ENCODE measurements at places on chromosomes 12 and 14.

- DNase-seq: no peak
Observed at GRCh38 chr12:105522166-105522825, 191.8 kb downstream of the C12orf75 start.

- no peak for DNase-seq
Observed at GRCh38 chr12:114903083-114903691, 219.2 kb upstream of the TBX3 start.

GRCh38 chr14:64720131-64720576 lies 15.9 kb downstream of the PLEKHG3 start:
- DNase-seq: no peak

- no peak for DNase-seq
Observed at GRCh38 chr14:22485178-22485577, 103.8 kb downstream of the DAD1 start.

DNA sequence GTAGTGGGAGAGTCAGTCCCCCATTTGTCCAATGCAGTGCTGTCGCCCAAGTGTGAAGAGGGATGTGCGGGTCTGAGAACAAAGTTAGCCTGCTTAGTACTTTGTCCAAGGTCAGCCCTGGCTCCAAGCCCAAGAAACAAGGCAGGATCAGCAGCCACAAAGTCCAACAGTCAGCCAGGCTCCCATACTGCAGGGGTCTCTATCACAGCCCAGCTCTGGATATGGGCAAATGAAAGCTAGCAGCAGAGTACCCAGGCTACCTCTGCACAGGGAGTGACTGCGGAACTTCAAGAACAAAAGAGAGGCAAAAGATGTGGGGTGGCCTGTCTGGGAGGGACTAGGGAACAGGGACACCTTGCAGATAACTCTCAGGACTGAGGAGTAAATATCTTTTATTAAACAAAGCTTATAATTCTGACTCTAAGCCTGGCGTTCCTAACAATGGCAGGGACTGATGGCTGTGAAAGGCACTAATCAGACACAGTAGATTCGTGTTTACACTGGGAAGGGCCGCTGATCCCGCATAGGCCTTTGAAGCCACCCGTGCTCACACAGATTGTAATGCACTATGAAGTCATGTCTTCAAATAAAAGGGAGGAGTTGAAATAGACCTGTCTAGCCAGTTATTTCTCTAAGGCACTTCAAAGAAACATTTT lies 91.0 kb upstream of the EEA1 start:
- no peak for DNase-seq

GRCh38 chr14:105196265-105196960 lies 15.3 kb upstream of the NUDT14 start:
- no peak for DNase-seq

- no peak for DNase-seq
Observed at GRCh38 chr12:129241852-129242251, 388.6 kb downstream of the GLT1D1 start.

GRCh38 chr12:52703424-52703823 lies at the start of gene KRT77:
KRT77 (minus strand) TSS chr12:52703524; CDS start chr12:52703434, 90 bp downstream.
- DNase-seq: no peak

GRCh38 chr12:109776624-109777023 lies 56.6 kb downstream of the TRPV4 start:
- DNase-seq: no peak

- peak; percentile 66 for DNase-seq
Observed at GRCh38 chr14:102805371-102805891, 28.2 kb downstream of the TRAF3 start.

GRCh38 chr14:49863487-49864281 lies 11.1 kb upstream of the NEMF start:
- no peak for DNase-seq

GRCh38 chr14:46940611-46941010 lies 289.0 kb upstream of the RPL10L start:
- DNase-seq: no peak

- DNase-seq: no peak
Observed at GRCh38 chr12:19751078-19751477, 311.8 kb downstream of the AEBP2 start.

GRCh38 chr12:57751432-57751787 lies 700 bp downstream of the CDK4 start:
- peak; percentile 45 for DNase-seq

DNA sequence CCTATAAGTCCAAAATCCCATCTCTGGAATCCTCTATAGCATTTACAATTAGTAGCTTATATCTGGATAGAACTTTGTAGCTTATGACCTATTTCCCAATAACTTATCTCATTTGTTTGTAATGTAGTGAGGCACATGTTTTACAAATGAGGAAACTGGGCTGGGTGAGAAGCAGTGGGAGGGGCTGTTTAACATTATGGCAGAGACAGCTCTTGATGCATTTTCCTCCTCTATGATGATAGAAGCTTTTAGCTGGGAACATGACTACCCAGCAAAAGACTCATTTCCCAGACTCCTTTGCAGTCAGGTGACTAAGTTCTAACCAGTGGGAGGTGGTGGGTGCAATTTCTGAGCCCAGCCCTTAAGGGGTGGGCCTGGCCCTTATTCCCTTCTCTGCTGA lies 179.7 kb downstream of the TTC8 start:
- DNase-seq: no peak

GRCh38 chr14:29749829-29750228 lies 177.8 kb downstream of the PRKD1 start:
- DNase-seq: no peak

- no peak for DNase-seq
Observed at GRCh38 chr12:105032703-105033357, 46.7 kb downstream of the NOPCHAP1 start.

DNA sequence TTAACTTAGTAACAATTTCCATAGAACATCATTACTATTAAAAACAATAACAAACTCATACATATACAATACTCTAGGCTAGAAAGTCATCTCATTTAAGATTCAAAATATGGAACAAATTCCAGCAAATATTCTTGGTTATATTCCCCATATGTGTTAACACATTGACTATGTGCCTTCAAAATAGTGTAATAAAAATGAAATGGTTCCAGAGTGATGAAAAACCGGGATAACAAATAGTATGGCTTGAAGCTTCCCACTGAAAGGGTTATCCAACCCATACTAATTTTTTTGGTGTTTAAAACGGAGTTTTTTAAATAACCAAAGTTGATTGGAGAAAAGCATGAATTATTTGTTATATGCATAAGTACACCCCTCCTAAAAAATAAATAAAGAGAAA lies 5.3 kb downstream of the LRIG3 start:
- DNase-seq: no peak

GRCh38 chr14:69685716-69686115 lies 74.3 kb downstream of the SUSD6 start:
- peak; percentile 63 for DNase-seq

DNA sequence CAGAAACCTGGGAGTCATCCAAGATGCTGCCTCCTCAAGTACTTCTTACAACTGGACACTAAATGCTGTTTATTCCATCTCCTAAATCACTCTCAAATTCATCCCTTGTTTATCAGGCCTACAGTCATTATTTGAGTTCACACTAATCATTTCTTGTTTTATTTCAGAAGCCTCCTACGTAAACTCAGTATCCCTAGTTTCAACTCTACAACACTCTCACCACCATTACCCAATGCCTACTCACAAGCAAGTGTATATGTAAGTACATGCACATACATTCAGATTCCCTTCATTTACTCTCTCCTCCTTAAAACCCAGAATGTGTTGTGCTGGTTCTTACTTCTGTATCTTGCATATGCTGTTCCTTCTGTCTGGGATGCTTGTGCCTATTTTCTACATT lies 43.0 kb downstream of the DDHD1 start:
- DNase-seq: no peak

DNA sequence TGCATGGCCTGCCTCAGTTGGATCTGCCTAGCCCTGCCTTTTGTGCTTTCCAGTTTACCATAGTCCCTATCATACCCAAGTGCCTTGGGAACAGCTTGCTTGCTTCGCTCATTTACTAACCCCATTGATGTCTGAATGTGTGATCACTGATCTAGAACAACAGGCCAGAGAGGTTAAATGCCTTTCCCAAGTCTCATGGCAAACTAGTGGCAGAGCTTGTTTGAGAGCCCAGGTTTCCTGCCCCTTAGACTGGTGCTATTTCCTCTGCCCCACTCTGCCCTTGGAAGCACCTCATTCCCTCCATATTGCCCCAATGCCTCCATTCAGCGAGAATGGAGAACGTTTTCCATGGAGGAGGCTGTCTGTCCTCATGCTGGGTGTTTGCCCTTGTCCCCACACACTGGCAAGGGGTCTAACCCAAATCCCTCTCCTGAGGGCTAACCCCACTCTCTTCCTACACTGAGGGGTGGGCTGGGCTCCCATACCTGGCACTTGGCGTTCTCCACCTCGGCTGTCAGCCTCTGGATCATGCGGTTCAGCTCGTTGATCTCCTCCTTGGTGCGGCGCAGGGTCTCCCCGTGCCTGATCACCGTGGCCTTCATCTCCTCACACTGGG lies 19.8 kb downstream of the KRT7 start:
- DNase-seq: no peak

DNA sequence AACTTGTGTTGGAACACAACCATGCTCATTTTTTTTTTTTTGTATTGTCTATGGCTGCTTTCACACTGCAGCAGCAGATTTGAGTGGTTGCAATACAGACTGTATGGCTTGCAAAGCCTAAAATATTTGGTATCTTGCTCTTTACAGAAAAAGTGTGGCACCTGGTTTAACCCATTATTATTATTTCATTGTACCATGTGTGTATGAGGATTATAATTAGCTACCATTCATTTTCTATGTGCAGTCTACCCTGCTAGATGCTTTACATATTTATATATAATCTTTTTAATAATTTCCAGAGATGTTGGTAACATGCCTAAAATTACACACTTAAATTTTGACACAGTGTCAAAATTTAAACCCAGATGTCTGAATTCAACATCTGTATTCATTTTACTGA lies 37.7 kb downstream of the SPATS2 start:
- no peak for DNase-seq

DNA sequence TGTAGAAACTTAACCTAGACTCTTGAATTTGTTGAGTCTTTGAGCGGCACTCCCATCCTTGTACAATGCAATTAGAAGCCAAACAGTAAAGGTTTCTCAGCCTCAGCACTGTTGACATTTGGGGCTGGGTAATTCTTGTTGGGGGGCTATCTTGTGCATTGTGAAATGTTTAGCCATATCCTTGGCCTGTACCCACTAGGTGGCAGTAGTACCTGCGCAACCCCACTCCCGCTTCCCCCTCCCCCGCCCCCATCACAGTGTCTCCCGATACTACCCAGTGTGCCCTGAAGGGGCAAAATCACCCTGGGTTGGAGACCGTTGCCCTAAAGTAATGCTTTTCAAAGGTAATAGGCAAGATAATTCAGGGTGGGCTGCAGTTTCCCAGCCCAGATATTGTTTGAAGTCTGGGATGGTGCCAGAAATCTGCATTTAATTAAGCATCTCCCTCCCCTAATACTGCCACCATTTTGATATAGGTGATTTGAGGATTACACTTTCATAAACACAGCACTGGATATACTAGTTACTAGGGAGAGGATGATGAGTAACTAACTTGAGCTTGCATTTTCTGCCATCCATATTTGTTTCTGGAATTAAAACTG lies 1.8 kb downstream of the COX6A1 start:
- peak; percentile 72 for DNase-seq

DNA sequence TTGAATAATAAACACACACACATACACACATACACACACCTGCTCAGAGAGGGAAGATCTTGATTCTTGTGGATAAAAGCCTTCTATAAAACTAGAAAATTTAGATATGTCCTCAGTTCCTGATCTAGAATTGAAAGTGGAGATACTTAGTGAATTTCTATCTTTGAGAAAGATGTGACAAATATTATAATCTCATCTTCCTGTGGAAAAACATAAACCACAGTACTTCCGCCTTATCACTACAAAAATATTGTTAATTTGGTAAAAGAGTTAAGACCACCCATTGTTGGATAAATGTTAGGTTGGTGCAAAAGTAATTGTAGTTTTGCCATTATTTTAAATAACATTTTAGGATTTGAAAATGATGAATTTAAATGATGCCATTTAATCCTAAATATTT lies at the start of gene KLRK1:
Gene KLRK1, minus strand, starts transcription at position 138 of the 400 bp plus-strand sequence. CDS start 1,231 bp downstream, outside the sequence.
- no peak for DNase-seq

GRCh38 chr14:23937203-23937602 lies 16.4 kb upstream of the DHRS4 start:
- DNase-seq: no peak

- DNase-seq: no peak
Observed at GRCh38 chr12:9221483-9221882, 13.3 kb upstream of the PZP start.

DNA sequence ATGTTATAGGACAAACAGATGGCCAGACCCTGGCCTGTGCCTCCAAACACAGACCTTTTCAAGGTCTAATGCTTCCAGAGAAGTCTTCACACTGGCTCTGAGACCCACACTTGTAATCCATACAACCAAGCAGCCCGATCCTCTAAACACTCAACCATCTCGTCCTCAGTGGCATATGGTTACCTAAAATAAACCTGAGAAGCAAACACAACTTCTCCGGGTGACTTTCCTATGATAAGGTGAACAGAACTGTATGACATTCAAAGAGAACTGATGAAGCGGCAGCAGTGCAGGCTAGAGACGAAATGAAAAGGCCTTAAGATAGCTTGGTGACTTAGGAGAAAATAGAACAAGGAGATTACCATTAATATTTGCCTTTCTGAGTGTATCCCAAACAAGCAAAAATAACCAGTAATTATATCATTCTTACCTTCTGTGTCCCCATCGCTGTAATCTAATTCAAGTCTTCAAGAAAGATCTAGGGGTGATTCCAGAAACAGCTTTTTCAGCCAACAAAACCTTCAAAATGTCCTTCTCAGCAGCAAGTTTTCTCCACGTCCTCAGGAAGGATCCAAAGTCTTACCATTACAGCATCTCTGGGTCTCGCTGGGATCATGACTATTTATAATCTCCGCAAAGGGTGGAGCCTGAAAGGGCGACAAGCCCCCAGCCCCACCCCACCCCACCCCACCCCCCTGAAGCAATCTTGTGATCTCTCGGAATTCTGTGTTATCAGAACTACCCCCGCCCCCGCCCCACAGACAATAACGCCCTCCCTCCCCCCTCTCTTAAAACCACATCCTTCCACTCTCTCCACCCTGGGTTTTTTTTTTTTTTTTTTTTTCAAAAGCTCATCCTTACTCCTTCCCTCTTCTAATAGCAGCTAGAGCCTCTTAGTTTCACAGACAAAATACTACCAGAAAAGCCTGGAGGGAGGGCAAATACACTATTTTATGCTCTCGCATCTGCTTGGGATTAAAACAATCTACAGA lies at the start of gene SLC2A3:
Gene SLC2A3, minus strand, starts transcription at position 598 of the 992 bp plus-strand sequence. Its CDS starts 153 bp downstream, at position 445.
- DNase-seq: peak; percentile 79

- no peak for DNase-seq
Observed at GRCh38 chr12:132507656-132508490, 17.9 kb downstream of the FBRSL1 start.

GRCh38 chr12:31289441-31289840 lies 36.5 kb downstream of the SINHCAF start:
- DNase-seq: no peak

- no peak for DNase-seq
Observed at GRCh38 chr12:113815031-113815430, 151.1 kb downstream of the RBM19 start.

DNA sequence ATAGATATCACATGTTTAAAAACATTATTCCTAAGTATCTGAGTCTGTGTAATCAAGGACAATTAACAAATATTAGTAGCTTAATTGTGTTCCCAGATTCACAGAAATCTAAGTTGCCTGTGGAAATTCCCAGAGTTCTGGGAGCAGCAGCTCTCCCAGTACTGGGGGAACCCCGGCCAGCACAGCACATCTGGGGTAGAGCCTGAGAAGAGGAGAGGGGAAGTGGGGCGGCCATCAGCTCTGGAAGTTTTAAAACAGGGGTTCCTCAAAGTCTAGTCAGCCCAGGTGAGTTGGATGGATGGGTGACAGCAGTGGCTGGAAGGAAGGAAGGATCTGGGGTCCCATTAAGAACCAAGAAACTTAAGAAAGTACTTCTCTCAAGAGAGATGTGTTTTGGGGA lies 24.6 kb downstream of the PRICKLE1 start:
- DNase-seq: no peak
